ENCODE measurements at places on chromosomes 6 and 20.
A peak's percentile ranks its signal among the peaks of the same experiment; 100 is the strongest.

DNA sequence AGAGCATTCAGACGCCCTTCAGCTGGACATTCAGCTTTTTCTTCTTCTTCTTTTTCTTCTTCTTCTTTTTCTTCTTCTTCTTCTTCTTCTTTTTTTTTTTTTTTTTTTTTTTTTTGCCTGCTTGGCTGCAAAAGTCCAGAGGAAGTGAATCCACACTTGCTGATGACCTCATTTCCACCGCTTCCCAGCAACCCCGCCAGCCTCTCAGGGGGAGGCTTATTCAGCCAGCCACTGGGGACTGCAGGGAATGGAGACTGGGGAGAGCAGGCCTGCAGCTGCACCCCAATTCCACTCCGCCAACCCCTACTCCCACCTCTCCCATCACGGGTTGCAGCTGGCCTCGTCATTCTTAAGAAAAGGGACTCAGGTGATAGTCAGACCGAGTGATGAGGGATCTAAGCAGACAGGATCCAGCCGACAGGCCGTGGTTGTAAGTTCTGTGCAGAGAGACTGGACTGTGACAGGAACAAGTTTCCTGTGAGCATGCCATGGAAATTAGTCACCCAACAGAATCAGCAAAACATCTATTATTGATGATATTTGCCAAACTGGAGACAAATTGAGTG, 59.0 kb upstream of the QKI start:
- no peak for DNase-seq

DNA sequence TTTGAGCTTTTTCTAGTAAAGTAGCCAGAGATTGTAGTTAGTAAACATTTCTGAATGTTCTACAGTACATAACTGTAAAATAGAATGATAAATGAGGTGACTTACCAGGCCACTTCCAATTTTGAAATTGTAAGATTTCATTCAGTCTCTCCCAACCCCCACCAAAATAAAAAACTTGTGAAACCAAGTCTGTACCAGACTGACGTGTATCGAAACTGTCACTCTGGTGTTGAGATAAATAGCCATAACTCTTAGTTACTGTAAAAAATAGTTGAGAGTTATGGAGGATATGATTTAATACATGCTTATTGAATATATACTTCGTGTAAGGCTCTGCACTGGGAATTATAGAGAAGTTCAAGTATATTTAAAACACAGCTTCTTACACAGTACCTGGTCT, 455.7 kb downstream of the PLCB1 start:
- DNase-seq: no peak

- DNase-seq: no peak
Observed at GRCh38 chr6:105982761-105983540, 103.2 kb upstream of the PRDM1 start.

DNA sequence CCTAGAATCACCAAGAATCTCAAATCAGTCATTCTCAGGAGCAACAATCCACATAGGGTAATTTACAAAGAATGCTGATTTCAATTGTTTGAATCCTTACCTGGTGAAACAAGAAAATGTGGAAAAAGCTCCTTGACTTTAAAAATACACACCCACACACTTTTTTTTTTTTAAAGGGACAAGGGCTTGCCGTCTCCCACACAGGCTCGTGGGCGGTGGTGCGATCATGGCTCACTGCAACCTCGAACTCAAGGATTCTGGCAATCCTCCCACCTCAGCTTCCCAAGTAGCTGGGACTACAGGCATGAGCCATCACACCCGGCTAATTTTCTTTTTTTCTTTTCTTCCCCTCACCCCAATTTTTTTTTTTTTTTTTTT, 30.7 kb downstream of the PARD6B start:
- no peak for DNase-seq

GRCh38 chr6:116159782-116160524, 34.0 kb upstream of the COL10A1 start:
- DNase-seq: no peak

GRCh38 chr20:12175538-12175937, 257.8 kb downstream of the BTBD3 start:
- no peak for DNase-seq

GRCh38 chr6:140879946-140880345, 1252.8 kb upstream of the GJE1 start:
- no peak for DNase-seq

- DNase-seq: no peak
Observed at GRCh38 chr20:4957939-4958362, 43.4 kb downstream of the SLC23A2 start.

DNA sequence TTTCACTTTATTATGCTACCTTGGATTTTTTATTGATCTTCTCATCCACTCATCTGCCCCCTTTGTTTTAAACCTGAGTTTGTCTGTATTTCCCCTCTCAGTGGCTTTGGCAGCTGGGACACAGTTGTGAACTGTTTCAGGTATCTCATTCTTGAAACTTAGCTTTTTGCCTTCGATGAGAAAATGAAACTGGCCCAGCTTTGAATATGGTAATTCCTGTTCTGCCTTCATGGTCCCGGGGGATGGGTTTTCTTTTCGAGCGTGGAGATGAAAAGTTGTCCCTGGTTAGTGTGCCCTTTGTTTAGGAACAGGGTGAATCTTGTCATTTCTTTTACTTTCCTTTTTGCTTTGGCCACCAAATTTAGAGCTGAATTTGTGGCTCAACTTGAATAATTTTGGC, 25.6 kb downstream of the DHX35 start:
- no peak for DNase-seq

- DNase-seq: no peak
Observed at GRCh38 chr6:63418741-63419140, 99.0 kb upstream of the LGSN start.

DNA sequence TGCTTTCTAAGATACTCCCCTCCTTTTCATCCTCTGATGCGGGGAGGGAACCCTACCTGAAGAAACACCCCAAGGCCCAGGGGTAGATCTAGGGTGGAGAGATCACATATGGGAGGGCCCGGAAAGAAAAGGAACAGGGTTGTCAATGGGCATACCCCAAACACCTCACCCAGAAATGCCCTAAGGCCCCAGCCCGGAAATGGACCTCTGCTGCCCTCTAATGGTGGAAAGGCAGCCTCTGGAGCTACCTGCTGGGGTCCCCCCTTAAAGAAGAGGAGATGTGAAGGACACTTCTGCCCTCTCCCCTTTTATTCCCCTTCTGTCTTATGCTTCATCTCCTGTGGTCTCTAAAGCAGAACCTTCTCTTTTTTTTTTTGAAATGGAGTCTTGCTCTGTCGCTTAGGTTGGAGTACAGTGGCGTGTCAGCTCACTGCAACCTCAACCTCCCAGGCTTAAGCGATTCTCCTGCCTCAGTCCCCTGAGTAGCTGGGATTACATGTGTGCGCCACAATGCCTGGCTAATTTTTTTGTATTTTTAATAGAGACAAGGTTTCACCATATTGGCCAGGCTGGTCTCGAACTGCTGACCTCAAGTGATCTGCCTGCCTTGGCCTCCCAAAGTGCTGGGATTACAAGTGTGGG, 458 bp upstream of the ARMC12 start:
- DNase-seq: peak; percentile 86

- DNase-seq: no peak
Observed at GRCh38 chr20:50602432-50603088, 88.8 kb downstream of the RIPOR3 start.

DNA sequence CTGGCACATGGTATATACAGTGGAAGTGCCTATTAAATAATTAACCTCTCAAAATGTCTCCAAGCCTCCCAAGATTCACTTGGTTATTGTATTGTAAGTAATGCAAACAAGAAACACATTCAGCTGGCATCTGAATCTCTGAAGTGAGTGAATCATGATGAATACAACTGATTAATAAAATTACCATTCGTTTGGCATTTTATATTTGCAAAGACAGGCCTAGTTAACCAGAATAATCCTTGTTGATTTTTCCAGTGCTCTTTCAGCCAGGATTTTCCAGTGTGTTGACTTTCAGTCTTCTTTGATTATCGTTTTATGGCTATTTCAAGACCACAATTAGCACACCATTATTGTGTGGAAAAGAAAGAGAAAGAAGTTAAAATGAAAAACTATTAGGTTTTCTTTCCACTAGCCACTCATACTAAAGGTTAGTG, 20.3 kb downstream of the SLC22A2 start:
- no peak for DNase-seq

DNA sequence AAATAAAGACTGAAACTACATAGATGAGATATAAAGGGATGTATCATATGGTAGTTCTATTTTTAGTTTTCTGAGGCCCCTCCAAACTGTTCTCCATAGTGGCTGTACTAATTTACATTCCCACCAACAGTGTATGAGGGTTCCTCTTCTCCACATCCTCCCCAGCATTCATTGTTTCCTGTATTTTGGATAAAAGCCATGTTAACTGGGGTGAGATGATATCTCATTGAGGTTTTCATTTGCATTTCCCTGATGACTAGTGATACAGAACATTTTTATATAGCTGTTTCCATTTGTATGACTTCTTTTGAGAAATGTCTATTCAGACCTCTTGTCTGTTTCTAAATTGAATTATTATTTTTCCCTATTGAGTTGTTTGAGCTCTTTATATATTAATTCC, 229.3 kb downstream of the RFPL4B start:
- DNase-seq: no peak

- no peak for DNase-seq
Observed at GRCh38 chr6:18488004-18488403, 100.9 kb downstream of the RNF144B start.

DNA sequence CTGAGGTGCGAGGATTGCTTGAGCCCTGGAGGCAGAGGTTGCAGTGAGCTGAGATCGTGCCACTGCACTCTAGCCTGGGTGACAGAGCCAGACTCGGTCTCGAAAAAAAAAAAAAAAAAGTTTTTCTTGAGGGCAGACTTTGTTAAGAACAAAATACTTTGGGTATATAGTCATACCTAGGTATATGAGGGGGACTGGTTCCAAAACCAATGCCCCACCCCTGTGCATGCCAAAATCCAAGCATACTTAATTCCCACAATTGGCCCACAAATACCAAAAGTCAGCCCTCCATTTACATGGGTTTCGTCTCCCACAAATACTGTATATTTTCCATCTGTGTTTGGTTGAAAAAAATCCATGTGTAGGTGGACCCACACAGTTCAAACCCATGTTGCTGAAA, 119.9 kb downstream of the INSM1 start:
- peak; percentile 30 for DNase-seq

DNA sequence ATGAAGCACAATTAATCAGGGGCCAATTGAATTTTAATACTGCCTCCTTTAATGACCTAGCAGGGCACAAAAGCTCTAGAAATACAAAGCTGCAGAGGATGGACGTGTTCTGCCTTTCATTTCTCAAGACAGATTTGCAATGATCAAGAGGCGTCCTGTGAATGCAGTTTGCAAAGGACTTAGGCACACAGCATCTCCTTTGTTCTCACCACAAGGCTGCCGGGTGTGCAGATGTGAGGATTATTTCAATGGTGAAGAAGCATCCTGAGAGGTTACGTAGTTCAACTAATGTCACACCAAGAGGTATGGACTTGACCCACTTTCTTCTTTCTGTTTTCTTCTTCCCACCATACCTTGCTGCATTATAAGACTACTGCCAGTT, 42.9 kb upstream of the SPTLC3 start:
- DNase-seq: no peak

DNA sequence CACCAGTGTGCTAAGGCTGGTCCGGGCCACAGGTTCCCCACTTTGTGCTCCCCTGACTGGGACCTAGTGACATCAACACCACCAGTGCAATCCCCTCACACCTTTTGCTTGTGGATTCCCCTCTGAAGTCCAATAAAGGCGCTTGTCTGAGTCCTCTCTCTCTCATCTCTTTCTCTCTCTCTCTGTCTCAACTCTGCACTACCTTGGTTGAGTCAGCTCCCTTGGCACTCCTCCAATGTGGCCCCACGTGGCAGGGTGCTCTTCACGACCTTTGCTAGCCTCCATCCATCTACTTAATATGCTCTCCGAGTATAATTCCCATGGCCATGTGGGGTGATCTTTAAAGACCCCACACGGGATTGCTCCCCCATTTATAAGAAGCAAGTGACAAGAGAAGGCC, 385.0 kb downstream of the CD83 start:
- no peak for DNase-seq

GRCh38 chr6:40490508-40490907, 96.7 kb downstream of the LRFN2 start:
- DNase-seq: no peak

GRCh38 chr6:29227235-29227634, 56.5 kb downstream of the OR2J2 start:
- DNase-seq: no peak

DNA sequence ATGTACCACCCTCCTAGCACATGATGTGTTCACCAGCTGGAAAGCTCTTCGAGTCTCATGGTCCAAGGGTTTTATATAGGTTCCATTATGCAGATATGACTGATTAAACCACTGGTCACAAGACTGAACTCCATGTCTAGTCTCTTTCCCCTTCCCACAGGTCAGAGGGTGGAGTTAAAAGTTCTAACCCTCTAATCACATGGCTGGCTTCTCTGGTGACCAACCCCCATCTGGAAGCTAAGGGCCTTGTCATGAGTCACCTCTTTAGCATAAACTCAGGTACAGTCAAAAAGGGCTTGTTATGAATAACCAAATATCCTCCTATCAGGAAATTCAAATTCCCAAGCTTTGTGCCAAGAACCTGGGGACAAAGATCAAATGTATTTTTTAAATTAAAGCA, 52.0 kb upstream of the KLHL31 start:
- DNase-seq: no peak

DNA sequence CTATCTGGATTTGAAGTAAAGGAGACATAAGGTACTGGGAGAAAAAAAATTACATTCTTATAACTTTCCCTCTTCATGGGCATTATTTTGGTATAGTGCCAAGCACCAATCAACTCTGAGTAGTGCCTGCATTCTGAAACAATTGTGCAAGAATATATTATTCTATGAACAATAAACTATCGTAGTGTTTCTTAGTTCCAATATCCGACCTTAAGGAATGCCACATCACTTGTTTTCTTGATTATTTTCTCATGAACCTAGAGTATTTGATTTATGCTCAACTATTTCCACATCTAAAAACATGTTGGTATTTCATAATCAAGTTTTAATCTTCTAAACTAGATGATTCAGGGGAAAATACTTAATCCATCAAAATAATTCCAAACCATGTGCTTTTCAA, 294.4 kb upstream of the TBX18 start:
- DNase-seq: no peak

- DNase-seq: no peak
Observed at GRCh38 chr6:68239034-68239433, 396.0 kb upstream of the ADGRB3 start.

GRCh38 chr20:16308754-16309153, 264.5 kb downstream of the KIF16B start:
- no peak for DNase-seq

- no peak for DNase-seq
Observed at GRCh38 chr6:165448210-165448609, 138.8 kb upstream of the C6orf118 start.

All from stimulated activated CD4-positive, alpha-beta T cell treated with anti-CD3 and anti-CD28 coated beads, Interleukin-12 subunit alpha, Interleukin-12 subunit beta, amount 100 ng/mL, for 24 hours (primary cell).